ENCODE measurements at places on chromosomes 7 and 10.

GRCh38 chr7:26155531-26156375 lies 3.8 kb downstream of the NFE2L3 start:
- DNase-seq, result no peak

DNA sequence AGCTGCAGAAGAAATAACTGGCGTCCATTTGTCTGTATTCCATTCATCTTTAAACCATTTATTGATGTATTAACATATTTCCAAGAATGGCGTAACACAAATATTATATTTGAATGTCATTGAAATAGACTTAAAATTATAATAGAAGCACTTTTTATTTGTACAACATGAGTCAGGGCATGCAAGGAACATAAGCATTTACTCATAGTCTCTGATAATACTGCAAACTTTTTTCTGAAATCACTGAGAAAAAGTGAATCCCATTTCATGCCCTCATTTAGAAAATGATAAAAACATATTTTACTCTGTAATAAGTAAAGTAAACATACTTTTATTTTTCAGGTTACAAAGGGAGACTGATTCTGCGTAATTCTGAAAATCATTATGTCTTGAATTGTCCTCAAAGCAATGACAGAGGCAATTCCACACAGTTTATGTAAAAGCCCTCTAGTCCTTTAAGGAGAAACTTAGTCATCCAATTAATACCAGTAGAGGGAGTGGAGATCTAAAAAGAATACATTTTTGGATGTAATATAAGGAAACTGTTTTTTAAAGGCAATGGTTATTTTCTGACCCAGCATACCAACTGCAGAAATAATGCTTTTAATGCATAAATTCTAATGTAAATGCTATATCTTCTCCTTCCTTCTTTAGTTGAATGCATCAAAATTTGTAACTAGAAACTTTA lies 58.1 kb downstream of the AGMO start:
- peak; percentile 53 for DNase-seq

GRCh38 chr10:103262229-103262628 lies 14.7 kb upstream of the INA start:
- no peak for DNase-seq

DNA sequence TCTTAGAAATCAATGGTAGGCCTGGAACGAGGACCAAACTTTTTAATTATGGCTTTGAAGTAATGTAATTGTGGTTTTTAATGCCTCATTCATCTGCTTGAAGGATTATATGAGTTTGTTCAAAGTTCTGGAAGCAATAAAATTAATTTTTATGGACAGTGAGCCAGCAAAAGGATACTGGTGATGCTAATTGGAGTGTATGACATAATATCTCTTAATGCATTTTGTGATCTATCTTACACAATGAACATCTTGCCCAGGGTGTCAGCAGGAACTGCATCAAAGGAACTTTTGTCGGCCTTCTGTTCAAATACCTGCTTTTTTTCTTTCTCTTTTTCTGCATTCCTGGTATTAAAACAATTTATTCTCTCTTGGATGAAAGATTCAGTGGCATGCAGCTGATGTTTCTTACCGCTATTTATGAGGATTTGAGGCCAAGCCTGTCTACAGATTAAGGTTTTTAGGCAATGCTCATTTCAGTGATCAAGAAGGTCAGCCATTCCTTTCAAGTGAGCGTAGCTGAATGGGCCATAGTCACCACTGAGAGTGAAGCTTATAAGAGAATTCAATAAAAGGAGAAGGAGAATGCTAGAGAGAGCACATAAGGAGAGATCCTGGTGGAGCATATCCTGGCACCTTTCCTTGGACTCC lies 974.8 kb downstream of the SORCS3 start:
- DNase-seq, result no peak

DNA sequence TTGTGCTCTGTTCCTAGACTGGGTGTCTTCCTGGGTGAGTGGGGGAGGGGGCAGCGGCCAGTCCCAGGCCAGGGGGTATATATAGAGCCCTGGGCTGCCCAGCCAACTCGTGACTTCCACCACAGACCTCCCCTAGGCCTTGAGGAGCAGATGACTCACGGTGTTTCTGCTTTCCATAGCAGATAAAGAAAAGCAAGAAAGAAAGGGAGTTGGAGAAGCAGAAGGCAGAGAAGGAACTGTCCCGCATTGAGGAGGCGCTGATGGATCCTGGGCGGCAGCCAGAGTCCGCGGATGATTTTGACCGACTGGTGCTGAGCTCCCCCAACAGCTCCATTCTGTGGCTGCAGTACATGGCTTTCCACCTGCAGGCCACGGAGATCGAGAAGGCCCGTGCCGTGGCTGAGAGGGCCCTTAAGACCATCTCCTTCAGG lies 10.1 kb downstream of the CALHM2 start:
- DNase-seq, result peak; percentile 61

GRCh38 chr7:19530261-19530660 lies 178.6 kb downstream of the POLR1F start:
- no peak for DNase-seq

- DNase-seq, result no peak
Observed at GRCh38 chr7:51471981-51472296, 155.3 kb upstream of the COBL start.

DNA sequence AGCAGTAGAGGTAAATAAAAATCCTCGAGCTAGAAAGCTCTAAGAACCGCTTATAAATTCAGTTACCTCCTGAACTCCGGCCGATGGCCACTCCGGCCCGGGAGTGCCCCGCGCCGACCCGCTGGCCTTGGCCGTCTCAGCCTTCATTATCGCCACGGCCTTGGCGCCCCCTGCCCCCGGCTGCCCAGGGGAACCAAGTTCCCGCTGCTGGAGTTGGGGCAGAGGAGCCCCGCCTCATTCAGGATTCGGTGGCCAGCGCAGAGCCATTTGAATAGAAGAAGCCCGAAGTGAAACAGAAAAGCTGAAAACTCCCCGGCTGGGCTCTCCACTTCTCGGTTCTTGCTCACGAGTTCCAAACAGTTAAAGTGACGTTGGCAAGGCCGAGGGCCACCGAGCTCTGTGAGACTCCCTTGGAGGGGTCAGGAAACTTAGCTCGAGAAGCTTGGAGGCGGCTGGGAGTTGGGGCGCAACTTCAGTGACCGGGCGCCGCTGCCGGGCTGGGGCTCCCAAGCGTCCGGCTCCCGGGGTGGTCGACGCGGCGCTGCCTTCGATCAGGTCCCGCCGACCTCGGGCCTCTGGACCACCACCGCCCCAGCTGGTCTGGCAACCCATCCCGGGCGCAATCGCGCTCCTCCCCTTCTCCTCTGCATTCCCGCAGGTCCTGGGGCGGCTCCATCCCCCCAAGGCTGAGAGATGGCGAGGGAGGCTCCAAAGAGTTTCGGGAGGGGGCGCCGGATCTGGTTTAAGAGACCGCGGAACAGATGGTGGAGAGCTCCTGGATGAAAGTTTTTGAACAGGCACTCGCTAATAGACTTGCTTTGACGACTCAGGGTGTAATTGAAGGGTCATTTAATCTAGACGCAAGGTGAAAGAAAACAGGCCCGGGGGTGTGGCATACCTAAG lies 5.8 kb upstream of the FEZF1 start:
- peak; percentile 5 for DNase-seq

GRCh38 chr10:38032886-38033285 lies 22.4 kb downstream of the ZNF33A start:
- peak; percentile 66 for DNase-seq

DNA sequence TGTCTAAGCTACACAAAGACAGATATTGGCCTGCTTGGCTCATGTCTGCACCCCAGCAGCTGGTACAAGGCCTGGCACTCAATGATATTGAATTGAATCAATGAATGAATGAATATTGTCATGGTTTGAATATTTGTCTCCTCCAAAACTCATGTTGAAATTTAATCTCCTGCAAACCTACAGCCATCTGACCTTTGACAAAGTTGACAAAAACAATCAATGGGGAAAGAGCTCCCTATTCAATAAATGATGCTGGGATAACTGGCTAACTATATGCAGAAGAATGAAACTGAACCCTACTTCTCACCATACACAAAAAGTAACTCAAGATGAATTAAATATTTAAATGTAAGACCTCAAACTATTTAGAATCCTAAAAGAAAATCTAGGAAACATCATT lies 144.7 kb downstream of the CYP26A1 start:
- DNase-seq, result no peak

- DNase-seq, result no peak
Observed at GRCh38 chr7:80764132-80764531, 125.7 kb downstream of the CD36 start.

GRCh38 chr10:112906945-112907344 lies 43.1 kb upstream of the TCF7L2 start:
- no peak for DNase-seq

DNA sequence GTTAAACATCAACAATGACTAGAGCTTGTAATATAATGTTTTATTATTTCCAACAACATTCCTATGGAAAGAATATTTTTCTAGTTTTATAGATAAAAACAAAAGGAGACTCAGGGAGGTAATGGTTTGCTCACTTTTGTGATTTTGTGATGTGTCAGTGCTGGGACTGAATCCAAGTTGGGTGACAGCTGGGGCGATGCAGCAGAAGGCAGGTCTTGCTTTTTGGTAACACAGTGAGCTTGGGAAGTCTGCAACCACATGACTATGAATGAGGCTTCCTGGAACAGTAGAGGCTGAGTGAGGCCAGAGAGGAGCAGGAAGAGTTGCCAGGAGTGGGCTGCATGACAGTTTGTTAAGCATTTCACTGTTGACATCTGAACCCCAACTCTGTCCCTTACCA lies 4.9 kb upstream of the YKT6 start:
- no peak for DNase-seq

- no peak for DNase-seq
Observed at GRCh38 chr10:60473557-60473956, 83.9 kb upstream of the ANK3 start.

DNA sequence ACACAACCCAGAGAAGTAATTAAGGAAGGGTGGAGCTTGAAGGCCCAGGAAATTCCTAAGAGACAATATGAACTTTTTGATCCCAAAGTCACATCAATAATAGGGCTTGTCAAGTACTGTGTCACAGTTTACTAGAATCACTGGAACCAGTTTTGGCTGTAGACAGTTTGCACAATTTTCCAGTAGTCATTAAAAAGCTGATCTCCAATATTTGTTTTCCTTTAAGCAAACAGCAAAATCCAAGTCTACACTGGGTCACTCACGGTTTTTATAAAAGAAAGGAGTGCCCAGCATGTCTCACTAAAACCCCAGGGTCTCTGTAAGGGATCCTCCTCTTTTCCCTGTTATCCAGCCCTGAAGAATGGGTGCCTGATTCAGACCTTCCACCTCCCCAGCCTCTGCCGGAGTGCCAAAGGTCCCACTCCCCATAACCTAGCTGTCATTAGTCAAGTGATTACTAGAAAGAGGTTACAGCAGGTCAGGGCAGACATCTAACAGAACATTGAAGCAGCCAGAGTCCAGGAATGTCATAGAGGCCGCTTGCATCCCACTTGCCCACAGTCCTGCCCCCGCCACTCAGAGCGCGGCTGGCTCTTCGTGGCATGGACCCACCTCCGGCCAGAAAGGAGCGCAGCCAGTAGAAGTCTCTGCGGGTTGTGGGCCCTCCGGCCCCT lies 552 bp downstream of the SLC25A16 start:
- no peak for DNase-seq

- DNase-seq, result peak; percentile 52
Observed at GRCh38 chr7:43721193-43721806, 8.0 kb downstream of the COA1 start.

DNA sequence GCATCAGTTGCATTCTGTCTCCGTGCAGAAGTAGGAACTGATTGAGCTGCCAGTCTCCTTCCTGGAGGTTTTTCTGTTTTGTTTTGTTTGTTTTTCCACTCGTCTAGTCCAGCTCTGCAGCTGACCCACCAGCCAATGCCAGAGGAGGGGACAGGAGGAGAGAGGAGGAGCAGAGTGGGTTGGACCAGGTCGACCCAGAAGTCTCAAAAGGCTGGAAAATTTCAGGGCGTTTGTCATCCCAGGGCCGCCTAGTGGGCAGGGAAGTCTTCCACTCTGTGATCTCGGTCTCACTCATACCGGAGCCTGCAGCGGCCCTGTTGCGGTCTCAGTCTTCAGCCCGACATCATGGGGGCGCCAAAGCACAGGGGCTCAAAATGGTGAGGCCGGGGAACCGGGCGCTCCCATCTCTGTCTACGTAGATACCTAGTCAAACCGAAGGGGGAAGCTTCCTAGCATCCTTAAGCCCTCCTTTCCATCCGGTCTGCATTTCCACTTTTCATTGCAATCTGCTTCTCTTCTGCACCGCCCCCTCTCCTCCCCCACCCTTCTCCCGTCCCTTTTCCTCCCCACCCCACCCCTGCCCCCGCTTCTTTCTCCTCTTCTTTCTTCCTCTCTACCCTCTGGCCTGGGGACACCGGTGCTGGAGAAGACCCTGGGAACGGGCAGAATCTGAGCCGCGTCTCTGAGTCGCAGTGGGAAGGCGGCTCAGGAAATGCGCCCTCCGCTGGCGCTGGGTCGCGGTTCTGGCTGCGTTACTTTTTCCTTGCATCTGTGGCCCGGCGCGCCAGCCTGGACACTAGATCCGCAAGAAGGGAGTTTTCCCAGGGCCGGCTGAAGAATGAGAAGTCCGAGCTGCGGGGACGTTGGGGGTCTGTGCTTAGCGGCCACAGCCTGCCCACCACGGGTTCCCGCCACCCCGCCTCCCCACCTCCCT lies 16.2 kb upstream of the PAX2 start:
- no peak for DNase-seq

- no peak for DNase-seq
Observed at GRCh38 chr10:510415-510881, 179.0 kb downstream of the DIP2C start.

- no peak for DNase-seq
Observed at GRCh38 chr7:155729847-155730246, 82.4 kb downstream of the SHH start.

DNA sequence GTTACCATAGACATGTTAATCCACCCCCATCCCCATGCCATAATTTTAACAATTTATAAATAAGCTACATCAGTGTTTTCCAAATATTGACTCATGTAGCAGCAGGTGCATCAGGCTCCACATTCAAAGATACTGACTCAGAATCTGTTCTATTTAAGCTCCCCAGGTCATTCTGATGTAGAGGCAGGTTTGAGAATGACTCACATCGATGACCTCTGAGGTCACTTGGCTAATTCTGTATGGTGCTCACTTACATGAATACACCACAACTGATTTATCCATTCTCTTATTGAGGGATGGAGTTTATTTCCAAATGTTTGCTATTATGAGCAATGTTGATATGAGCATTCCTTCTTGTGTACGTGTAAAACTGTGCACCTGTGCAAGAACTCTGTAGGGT lies 1159.0 kb downstream of the TYW1 start:
- no peak for DNase-seq

DNA sequence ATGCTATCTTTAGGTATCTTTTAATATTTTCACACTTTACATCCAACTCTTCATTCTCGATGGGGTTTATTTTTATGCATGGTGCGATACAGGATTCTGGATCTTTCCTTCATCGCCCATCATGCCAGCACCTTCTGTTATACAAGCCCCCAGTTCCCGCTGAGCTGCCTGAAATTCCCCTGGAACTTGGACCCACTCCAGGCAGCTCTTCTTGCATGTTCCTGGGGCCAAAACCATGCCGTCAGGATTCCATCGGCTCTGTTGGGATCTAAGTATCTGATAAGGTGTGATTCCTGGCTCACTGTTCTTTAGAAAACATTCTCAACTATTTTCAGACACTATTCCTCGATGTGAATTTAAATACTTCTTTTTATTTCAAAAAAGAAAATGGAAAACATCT lies 40.5 kb upstream of the PPP2R2D start:
- DNase-seq, result no peak

Data from stromal cell of bone marrow (primary cell).